ENCODE measurements at places on chromosomes 5 and 9. TPM values are rescaled to one million over a fixed set of nuclear protein-coding genes. Genes with fewer than 3 reads are reported as not detected.

PCDHB9 gene
- total RNA-seq = 7.3 TPM

CTXN3 gene
- total RNA-seq = not detected

IFNA2 gene
- not detected for total RNA-seq

DDX4 gene
- not detected for total RNA-seq

RASGEF1C gene
- 11.6 TPM for total RNA-seq

CARTPT gene
- total RNA-seq = not detected

TSSK1B gene
- 0.44 TPM for total RNA-seq

SLC34A1 gene
- total RNA-seq = not detected

DOLK gene
- total RNA-seq = 12.3 TPM

PIP5K1B gene
- 2.7 TPM for total RNA-seq

ECSCR gene
- total RNA-seq = 16.4 TPM

DDX31 gene
- total RNA-seq = 29.5 TPM

TTC39B gene
- 6.3 TPM for total RNA-seq

TICAM2 gene
- 2.1 TPM for total RNA-seq

SOX30 gene
- 0.20 TPM for total RNA-seq

SLC4A9 gene
- not detected for total RNA-seq

GPR151 gene
- not detected for total RNA-seq

ENTR1 gene
- 63.2 TPM for total RNA-seq

ADRB2 gene
- 4.8 TPM for total RNA-seq

IL13 gene
- not detected for total RNA-seq

PDE6A gene
- total RNA-seq = not detected

EIF4E1B gene
- not detected for total RNA-seq

FRMPD1 gene
- 0.30 TPM for total RNA-seq

MYMK gene
- total RNA-seq = 8.3 TPM

IZUMO3 gene
- total RNA-seq = not detected

OR4F3 gene
- total RNA-seq = 0.59 TPM

ADGRV1 gene
- 1.1 TPM for total RNA-seq

VCAN gene
- total RNA-seq = 75.3 TPM

SPATA31D4 gene
- total RNA-seq = not detected

GABRA6 gene
- total RNA-seq = not detected

SPINK13 gene
- not detected for total RNA-seq

DOK3 gene
- total RNA-seq = 11.9 TPM

FOXD4L5 gene
- not detected for total RNA-seq

SLC31A1 gene
- 6.5 TPM for total RNA-seq

LIX1 gene
- total RNA-seq = under 0.01 TPM
